ENCODE measurements at places on chromosomes 11 and 22. TPM values are rescaled to one million over a fixed set of nuclear protein-coding genes. Genes with fewer than 3 reads are reported as not detected.

The RAB3IL1 gene
- 62.9 TPM for total RNA-seq

The RAC2 gene
- 7.4 TPM for total RNA-seq

The APOBEC3G gene
- 6.5 TPM for total RNA-seq

The OR10AG1 gene
- total RNA-seq, result not detected

The KDM4E gene
- total RNA-seq, result not detected

The OR8J1 gene
- not detected for total RNA-seq

The FHIP1B gene
- 30.4 TPM for total RNA-seq

The BIRC3 gene
- 28.2 TPM for total RNA-seq

The RTN3 gene
- total RNA-seq, result 123 TPM

The TMEM179B gene
- total RNA-seq, result 97.1 TPM

The HYOU1 gene
- 90.9 TPM for total RNA-seq

The PEX26 gene
- total RNA-seq, result 28.0 TPM

The B3GAT1 gene
- total RNA-seq, result 6.6 TPM

The NAGA gene
- total RNA-seq, result 19.9 TPM
